ENCODE measurements at places on chromosomes 1 and 21.
A peak's percentile ranks its signal among the peaks of the same experiment; 100 is the strongest.

- DNase-seq, result no peak
- no peak overlapping the region for H3K27ac ChIP-seq
- H3K4me1 ChIP-seq, result peaks cover 4% of the 10 kb centered on the region
- no peaks in the 10 kb centered on the region for H3K36me3 ChIP-seq
- H3K4me3 ChIP-seq, result no peak overlapping the region
- no peaks in the 10 kb centered on the region for H3K27me3 ChIP-seq
Measured at GRCh38 chr1:85444381-85444780, 20.6 kb downstream of the DDAH1 start.

DNA sequence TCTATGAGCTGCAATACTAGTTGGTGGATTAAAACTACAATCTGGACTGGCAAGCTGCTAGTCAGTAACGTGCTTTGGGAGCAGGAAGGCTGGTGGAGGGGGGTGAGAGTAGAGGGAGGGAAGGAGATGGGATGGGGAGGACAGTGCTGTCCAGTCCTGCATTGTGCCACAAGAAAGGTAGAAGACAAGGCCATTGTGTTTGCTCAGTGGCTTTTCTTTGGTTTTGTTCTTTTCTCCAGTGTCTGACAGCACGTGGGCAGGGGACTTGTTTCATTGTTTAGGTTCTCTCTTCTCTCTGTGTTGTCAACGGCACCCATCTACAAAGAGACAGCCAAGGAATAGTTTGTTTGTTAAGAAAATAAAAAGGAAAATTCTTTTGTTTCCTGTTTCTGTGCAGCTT, 362.8 kb upstream of the PLXNA2 start:
- H3K36me3 ChIP-seq, result no peaks in the 10 kb centered on the region
- no peak overlapping the region for H3K4me3 ChIP-seq
- no peak for DNase-seq
- peaks cover 2% of the 10 kb centered on the region for H3K27me3 ChIP-seq
- no peak overlapping the region for H3K27ac ChIP-seq

GRCh38 chr1:81803431-81804110, 2.8 kb downstream of the ADGRL2 start:
- peaks cover 7% of the 10 kb centered on the region for H3K27me3 ChIP-seq
- peaks cover 38% of the 10 kb centered on the region for H3K4me1 ChIP-seq
- peak overlapping the region; percentile 86 for H3K27ac ChIP-seq
- peak; percentile 16 for DNase-seq

GRCh38 chr1:244941121-244941520, 76.8 kb upstream of the HNRNPU start:
- no peak overlapping the region for H3K4me3 ChIP-seq
- no peaks in the 10 kb centered on the region for H3K4me1 ChIP-seq
- no peak overlapping the region for H3K27ac ChIP-seq
- DNase-seq, result no peak
- no peaks in the 10 kb centered on the region for H3K36me3 ChIP-seq

DNA sequence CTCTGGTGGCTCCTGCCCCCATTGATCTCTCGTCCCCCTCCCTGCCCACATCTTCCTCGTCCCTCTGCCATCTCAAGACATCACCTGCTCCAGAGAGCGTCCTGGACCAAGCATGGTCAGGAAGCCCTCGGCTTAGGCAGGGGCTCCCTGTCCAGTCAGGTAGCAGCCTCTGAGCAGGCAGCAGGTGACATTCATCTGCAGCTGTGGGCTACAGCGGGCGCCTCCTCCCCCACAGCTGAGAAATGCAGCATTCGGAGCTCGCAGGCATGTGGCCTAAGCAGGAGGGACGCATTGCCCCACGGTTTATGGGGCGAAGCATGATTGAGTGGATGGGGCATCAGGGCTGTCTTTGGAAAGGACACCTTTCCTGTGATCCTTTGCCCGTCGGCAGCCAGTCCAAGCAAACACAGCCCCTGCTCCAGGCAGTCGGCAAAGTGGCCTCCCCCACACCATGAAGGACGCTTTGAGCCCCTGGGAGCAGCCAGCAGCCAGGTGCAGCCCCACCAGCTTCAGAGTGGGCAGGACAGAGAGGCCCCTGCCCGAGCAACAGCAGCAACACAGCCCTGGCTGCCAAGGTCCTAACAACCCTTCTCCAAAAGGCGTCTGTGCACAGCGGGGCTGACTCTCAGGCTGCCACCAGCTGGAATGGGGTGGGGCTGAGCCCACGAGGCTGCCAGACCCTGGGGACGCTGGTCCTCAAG, 234.1 kb upstream of the VAMP3 start:
- H3K4me3 ChIP-seq, result no peak overlapping the region
- peak; percentile 48 for DNase-seq
- no peaks in the 10 kb centered on the region for H3K36me3 ChIP-seq
- H3K4me1 ChIP-seq, result peaks cover 31% of the 10 kb centered on the region

GRCh38 chr1:228211531-228212414, 3.9 kb downstream of the OBSCN start:
- peaks cover 5% of the 10 kb centered on the region for H3K27me3 ChIP-seq
- H3K4me1 ChIP-seq, result no peaks in the 10 kb centered on the region

DNA sequence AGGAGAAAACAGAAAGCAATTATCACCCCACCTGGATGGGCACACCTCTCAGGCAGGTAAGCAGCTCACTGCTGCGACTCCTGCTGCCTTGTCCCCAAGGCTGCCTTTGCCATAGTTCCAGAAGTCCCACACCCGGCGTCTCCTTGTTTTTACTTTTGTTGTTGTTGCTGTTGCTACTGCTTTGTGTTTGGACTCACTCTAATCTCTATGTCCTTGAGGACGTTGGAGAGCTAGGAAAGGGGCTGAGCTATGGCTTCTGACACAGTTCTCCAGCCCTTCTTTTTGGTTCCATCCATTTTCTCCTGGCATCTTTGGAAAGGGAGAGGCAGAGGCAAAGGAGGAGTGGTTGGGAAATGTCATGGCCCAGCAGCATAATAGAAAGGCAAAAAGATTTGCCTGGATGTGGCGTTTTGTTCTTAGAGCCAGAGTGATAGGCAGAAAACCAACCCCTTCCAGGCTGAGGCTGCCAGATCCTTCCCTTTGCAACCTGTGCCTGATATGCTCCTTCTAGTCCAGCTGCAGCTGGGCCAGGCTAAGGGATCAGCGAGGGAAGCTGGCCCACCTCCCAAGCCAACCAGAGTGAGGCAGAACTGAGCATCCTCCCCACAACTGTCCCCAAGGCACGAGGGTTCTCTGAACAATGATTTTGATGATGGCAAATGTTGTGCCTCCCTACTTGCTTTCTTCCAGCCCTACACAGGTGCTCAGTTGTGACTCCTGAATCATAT, 270.7 kb downstream of the ASTN1 start:
- peaks cover 2% of the 10 kb centered on the region for H3K4me1 ChIP-seq
- no peak overlapping the region for H3K27ac ChIP-seq
- H3K36me3 ChIP-seq, result peaks cover 4% of the 10 kb centered on the region
- no peaks in the 10 kb centered on the region for H3K27me3 ChIP-seq
- H3K4me3 ChIP-seq, result no peak overlapping the region

- H3K27ac ChIP-seq, result no peak overlapping the region
- H3K4me3 ChIP-seq, result no peak overlapping the region
- no peak for DNase-seq
- no peaks in the 10 kb centered on the region for H3K36me3 ChIP-seq
- peaks cover 2% of the 10 kb centered on the region for H3K27me3 ChIP-seq
- no peaks in the 10 kb centered on the region for H3K4me1 ChIP-seq
Measured at GRCh38 chr1:3917761-3918160, 17.7 kb upstream of the C1orf174 start.

- no peaks in the 10 kb centered on the region for H3K36me3 ChIP-seq
- peaks cover 11% of the 10 kb centered on the region for H3K4me1 ChIP-seq
- H3K27me3 ChIP-seq, result no peaks in the 10 kb centered on the region
Measured at GRCh38 chr1:106960412-106960811, 96.1 kb upstream of the PRMT6 start.

DNA sequence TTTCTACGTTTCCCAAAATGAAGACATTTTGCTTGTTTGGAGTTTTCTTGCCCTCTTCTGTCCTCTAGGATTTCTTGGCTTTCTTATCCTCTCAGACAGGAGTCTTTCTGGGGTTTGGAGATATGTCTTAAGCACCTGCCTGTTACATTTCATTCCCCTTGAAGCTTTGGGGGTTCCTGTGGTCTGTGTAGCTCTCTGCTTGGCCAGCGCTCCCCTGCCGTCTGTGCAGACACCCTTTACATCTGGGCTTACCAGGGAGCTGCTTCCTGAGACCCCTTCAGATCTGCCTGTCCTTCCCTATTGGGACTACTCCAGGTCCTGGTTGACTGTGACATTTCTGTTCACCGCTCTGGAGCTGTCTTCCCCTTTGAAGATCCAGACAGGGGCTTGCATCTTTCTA, 171.9 kb upstream of the CSF3R start:
- DNase-seq, result no peak
- no peak overlapping the region for H3K27ac ChIP-seq
- peaks cover 3% of the 10 kb centered on the region for H3K36me3 ChIP-seq
- H3K4me1 ChIP-seq, result peaks cover 10% of the 10 kb centered on the region

- no peaks in the 10 kb centered on the region for H3K4me1 ChIP-seq
- H3K36me3 ChIP-seq, result no peaks in the 10 kb centered on the region
- no peak overlapping the region for H3K27ac ChIP-seq
Measured at GRCh38 chr1:60427701-60428100, 354.1 kb upstream of the C1orf87 start.

DNA sequence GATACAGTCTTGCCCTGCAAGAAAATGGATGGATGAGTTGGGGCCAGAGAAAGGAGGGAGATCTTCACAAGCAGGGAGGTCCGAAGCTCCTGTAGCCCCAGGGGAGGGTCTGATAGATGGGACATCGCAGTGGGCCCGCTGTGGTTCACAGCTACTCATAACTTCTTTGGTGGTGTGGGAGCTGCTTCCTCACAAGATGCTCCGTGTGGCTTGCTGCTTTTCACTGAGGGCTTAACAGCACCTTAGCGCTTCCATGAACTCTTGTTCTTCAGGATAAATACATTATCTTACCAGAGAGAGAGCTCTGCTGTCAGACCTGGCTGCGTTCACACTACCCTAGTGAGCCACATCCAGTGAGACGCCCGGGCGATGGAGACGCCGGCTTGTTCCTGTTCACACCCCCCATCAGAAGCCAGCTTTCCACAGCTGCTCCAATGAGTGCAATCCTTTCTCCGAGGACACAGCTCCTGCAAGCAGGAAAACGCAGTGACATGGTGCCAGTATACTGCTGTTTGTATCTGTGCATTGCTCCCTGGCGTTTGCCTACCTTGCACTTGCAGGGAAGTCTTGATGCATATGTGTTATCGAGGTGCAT, 599.8 kb downstream of the AJAP1 start:
- no peaks in the 10 kb centered on the region for H3K4me1 ChIP-seq
- H3K27ac ChIP-seq, result no peak overlapping the region
- peaks cover 2% of the 10 kb centered on the region for H3K27me3 ChIP-seq
- peaks cover 2% of the 10 kb centered on the region for H3K36me3 ChIP-seq
- no peak overlapping the region for H3K4me3 ChIP-seq

GRCh38 chr1:218674280-218674773, 329.2 kb downstream of the TGFB2 start:
- no peaks in the 10 kb centered on the region for H3K36me3 ChIP-seq
- peaks cover 8% of the 10 kb centered on the region for H3K4me1 ChIP-seq
- peak; percentile 16 for DNase-seq
- H3K27ac ChIP-seq, result no peak overlapping the region
- peaks cover 2% of the 10 kb centered on the region for H3K27me3 ChIP-seq

- H3K36me3 ChIP-seq, result peaks cover 5% of the 10 kb centered on the region
- no peaks in the 10 kb centered on the region for H3K27me3 ChIP-seq
- no peak overlapping the region for H3K27ac ChIP-seq
- no peak overlapping the region for H3K4me3 ChIP-seq
- H3K4me1 ChIP-seq, result peaks cover 2% of the 10 kb centered on the region
Measured at GRCh38 chr21:35477622-35478021, 428.5 kb upstream of the RUNX1 start.

GRCh38 chr1:38455829-38456530, 403.6 kb downstream of the RRAGC start:
- peaks cover 2% of the 10 kb centered on the region for H3K27me3 ChIP-seq
- H3K4me3 ChIP-seq, result no peak overlapping the region
- H3K27ac ChIP-seq, result no peak overlapping the region
- H3K4me1 ChIP-seq, result peaks cover 8% of the 10 kb centered on the region
- peaks cover 9% of the 10 kb centered on the region for H3K36me3 ChIP-seq
- DNase-seq, result no peak

- H3K27ac ChIP-seq, result no peak overlapping the region
- DNase-seq, result no peak
- no peaks in the 10 kb centered on the region for H3K4me1 ChIP-seq
Measured at GRCh38 chr1:5826601-5827000, 165.6 kb downstream of the NPHP4 start.

DNA sequence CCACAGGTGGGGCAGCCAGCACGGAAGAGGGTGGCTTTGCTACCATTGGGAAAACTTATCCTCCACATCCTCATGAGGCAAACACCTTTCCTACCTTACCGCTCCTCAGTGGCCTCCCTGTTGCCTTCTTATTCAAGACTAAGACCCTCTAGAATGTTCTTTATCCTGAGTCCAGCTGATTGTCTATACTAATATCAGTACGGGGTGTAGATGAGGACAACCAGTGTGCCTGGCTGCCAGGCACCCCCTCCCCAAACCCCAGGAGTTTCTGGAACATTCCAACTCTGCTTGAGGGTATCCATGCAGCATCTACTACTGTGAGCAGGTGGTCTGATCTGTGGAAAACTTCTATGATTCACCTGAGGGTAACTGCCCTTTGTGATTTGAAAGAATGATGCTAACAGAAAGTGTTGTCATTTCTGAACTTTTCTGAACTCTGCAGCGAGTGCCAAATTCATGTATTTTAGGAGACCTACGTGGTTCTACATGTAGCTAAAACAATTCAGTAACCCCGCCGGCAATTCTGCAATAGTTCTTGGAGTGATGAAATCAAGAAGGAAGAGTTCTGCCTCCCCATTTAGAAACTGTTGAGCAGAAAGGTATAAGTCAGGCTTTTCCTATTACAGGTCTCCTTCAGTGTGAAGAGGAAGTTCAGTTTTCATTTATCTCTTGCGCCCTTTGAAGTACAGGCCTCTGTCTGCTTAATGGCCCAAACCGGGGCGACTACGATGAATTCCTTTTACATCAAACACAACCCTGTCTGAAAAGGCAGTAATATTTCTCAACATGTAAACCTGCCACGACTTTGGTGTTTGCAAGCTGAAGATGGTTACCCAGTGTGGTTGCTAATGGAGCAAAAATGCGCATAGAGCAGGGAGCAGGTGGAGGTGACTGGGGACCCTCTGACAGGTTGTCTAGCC, 80.4 kb downstream of the RUNX1 start:
- no peak overlapping the region for H3K4me3 ChIP-seq
- DNase-seq, result no peak
- no peaks in the 10 kb centered on the region for H3K27me3 ChIP-seq
- H3K36me3 ChIP-seq, result no peaks in the 10 kb centered on the region
- peaks cover 3% of the 10 kb centered on the region for H3K4me1 ChIP-seq
- H3K27ac ChIP-seq, result no peak overlapping the region
